ENCODE measurements at places on chromosomes 2 and 18.
A peak's percentile ranks its signal among the peaks of the same experiment; 100 is the strongest.

- no peak for DNase-seq
Observed at GRCh38 chr2:118061135-118061955, 26.9 kb upstream of the INSIG2 start.

GRCh38 chr2:133086176-133086575 is 416.2 kb upstream of the LYPD1 start:
- DNase-seq = no peak

DNA sequence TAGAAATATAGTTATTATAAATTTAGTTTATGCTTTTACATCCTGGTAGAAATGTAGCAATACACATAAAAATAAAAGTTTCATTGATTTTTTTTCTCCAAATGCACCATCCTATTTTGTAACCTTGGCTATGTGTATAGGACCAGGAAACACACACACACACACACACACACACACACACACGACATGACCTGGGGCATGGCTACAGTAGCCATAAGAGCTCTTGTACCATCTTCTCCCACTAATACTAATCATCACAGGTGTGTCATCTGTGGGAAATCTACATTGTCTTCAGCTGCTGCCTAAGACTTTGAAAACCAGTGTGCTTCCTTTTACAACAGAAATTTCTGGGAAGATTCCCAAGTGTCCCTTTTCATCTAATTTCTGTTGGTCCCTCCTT is 144.3 kb downstream of the MCFD2 start:
- DNase-seq = no peak

DNA sequence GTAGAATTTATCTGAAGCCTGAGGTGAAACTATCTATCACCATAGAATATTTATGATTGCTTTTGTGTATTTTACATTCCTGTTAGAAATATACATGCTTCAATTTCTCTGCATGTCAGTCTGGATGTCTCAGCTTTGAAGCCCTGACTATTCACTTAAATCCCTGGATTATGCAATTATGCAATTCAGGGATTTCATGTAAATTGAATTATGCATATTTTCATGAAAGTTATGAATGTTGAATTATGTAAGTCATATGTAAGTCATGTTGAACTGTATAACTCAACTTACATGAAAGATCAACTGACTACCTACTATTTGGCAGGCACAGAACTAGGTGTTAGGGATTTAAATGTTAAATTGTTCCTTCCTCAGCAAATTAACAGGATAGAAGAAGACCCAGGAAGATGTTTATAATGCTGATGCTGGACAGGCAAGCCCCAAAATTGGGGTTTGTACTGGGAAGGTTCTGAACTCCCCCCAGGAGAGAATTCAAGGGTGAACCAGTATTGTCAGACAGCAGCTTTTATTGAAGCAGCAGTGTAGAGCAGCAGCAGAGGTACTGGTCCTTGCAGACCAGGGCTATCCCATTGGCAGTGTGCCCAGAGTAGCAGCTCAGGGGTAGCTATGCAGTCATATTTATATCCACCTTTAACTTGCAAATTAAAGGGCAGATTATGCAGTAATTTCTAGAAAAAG is 236.5 kb downstream of the ZNF804A start:
- DNase-seq = no peak

DNA sequence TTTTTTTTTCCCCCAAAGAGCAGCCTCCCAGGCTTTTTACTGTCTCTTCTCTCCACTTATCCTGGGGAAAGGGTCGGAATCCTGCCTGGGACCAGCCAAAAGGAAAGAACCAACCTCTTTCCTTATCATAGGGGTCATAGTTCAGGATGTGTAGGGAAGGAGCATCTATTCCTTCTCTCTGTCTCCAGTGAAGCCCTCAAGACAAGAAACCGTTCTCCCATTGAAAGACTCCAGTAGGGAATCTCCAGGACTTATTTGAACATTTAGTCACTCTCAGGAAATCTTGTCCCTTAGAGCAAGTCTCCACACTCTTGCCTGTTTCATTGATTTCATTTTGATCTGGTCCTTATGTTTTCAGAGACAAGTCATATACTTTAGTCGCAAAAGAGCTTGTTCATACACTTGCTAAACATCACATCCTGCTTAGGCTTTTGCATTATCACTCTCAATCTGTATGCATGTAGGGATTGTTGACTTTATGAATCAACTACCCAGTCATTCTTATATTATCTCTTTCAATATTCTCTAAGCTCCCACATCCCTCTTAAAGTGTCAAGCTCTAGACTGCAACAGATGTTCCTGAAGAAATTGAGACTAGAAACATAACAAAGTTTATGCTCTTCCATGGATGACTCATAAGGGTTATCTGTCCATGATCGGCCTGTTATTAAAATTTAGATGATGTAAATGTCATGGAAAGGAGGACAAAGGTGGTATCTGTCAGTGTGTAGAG is 116.2 kb upstream of the ST6GAL2 start:
- DNase-seq = no peak

- DNase-seq = no peak
Observed at GRCh38 chr2:101699755-101700461, 2.4 kb downstream of the MAP4K4 start.

DNA sequence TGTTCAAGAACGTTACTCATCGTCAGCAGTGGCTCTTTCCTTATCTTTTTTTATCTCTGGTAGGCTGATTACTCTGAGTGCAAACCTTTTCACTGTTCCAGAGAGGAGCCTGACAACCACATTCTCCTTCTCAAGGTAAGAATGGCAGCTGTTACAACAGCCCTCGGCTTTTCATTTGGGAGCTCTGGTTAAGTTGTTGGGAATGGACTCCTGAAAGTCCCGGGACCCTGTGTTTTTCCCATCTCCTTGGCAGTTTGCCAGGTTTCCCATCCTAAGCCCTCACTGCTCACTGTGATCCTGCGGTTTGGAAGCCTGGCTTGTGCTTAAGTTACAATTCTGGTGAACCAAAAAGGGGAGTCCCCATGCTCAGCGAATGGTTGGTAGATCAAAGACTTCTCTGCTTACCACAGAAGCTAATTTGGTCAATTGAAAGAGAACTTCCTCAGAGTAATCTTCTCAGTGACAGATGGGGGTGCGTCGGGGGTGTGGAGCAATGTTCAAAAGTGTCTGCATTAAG is 122.3 kb downstream of the LYPD6B start:
- no peak for DNase-seq

DNA sequence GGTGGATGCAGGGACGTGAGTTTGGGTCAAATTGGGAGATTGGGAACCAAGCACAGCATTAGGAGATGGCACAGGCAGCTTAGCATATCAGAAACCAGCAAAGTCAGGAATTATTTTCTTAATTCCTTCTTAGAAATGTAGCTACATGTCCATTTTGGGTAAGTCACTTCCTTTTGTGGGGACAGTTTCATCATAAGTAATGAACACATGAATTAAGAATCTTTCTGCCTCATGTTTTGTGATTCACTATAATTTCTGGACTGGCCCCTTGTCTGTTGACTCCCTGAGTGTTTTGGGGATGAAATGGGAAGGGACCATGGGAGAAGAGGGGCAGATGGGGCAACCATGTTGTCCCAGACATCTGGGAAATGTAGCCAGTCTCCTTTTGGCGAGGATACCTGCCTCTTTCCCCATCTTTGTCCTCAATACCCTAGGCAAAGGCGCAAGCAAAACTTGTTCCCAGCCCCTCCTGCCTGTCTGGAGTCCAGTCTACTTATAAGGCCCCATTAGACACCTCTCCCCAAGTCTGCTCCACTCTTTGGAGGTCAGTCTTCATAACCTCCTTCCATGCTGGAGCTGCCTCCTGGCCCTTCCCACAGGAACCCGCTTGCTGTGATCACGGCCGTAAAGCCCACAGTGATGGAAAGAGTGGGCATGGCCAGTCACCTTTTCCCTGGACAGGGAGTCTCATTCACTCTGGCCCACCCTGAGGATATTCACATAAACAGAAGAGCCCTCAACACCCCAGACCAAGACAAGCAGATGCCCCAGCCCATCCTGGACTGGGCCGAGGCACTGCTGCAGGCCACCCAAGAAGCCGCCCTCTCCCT is 25.7 kb downstream of the MTHFD2 start:
- DNase-seq = no peak

GRCh38 chr2:226985583-226985946 is 149.7 kb downstream of the RHBDD1 start:
- no peak for DNase-seq

- DNase-seq = no peak
Observed at GRCh38 chr2:241811201-241811951, 2.4 kb downstream of the NEU4 start.

GRCh38 chr2:100905132-100905805 is 85.3 kb downstream of the NPAS2 start:
- no peak for DNase-seq

DNA sequence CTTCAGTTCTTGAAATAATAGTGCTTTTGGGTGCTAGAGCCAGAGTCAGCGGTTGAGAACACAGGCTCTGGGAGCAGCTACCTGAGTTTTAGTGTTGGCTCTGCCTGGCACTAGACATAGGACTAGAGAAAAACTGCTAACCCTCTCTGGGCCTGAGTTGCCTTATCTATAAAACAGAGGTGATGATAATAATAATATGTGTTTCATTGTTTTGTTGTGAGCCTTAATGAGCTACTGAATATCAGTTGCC is 391.7 kb downstream of the PTPRM start:
- DNase-seq = no peak

DNA sequence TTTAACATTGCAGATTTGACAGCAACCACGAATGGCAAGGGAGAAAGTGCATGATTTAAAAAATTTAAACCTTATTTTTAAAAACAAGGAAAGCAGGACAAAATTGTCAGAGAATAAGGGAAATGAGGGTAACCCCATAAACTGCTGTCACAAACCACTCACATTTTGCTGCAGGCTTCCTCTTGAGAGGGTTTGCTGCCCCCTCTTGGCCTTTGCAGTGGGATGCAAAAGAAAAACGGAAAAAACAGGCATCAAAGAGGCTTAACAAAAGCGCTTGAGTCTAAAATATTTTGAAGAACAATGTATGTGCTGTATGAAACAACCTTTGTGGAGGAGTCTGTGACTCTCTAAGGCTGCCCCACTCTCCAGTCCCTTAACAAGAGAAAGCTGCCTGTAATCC is 91.6 kb downstream of the TMX3 start:
- peak; percentile 11 for DNase-seq

DNA sequence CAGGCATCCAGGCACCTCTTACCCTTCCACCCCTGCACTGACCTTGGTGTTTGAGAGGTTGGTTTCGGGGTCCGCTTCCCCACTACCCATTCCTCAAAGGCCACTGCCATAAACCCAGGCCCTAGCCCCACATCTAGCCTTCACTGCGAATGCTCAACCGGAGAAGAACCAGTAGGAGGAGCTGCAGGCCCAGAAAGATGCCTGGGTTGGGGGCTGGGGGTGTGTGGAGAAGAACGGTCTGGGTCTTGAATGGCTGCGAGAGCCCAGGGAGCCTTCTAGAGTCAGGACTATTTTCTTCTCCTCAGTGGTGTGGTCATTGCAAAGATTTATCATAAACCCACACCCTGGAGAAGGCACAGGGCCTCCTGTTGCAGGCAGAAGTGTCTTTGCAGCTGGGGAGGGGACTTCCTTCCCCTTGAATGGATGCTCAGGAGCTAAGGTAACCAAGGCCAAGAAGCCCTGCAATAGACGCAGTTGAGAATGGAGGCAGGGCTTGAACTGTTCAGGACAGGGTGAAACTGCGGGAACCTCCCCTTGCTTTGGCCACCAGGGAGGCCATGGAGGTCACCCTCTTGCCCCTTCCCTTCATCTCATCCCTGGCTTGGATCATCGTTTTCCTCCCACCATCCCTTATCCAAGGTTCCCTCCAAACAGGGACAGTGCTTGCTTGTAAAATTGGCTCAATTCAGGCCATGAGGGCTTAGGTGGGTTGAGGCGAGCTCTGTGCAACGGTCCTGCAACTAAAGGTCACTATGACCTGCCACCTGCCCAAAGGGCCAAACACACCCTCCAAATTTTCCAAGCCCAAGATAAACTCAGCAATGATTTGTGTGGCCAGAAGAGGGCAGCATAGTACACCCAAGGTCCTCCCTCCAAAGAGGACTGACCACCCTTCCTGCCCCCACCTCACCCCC is 20.9 kb downstream of the THNSL2 start:
- DNase-seq = peak; percentile 22
